ENCODE measurements at places on chromosomes 6 and 20. TPM values are rescaled to one million over a fixed set of nuclear protein-coding genes. Genes with fewer than 3 reads are reported as not detected.

- DNase-seq = no peak
Measured at GRCh38 chr20:1310071-1310470, 18.9 kb downstream of the SDCBP2 start.

DNA sequence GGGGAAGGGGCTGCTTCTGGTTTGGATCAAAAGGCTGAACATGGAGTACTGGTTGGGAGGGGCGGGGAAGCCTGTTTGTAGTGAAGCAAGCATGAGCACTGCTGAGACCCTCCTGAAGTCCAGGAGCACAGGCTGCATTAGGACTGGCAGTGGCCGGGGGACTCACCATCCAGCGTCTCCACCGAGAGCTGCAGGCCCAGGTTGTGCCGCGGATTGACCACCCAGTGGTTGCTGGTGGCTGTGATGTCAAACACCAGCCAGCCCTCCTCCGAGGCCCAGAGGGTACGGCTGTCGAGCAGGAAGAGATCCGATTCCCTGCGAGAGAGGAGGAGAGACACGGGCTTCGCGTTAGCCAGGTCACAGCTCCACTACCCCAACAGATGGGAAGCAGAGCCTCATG, 64.1 kb downstream of the BMP7 start:
- DNase-seq = no peak

GRCh38 chr6:100633096-100633777, 168.5 kb upstream of the SIM1 start:
- no peak for DNase-seq

DNA sequence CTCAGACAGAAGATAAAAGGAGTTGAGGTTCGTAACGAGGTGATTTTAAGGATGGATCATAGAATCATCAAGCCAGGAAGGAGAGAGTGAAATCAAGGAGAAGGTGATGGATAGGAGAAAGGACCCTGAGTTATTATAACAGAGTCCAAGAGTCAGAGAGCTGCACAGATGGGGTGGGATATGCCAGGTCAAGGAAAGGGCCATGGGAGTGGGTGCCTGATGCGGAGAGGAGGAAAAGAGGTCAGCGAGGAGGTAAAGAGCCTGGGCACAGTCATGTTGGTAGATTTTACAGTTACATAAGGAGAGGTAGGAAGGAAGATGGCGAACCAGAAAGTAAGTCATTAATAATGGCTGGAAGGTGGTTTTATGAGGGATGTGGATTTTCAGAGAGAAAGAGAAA, 114.9 kb downstream of the LAMA2 start:
- no peak for DNase-seq

DNA sequence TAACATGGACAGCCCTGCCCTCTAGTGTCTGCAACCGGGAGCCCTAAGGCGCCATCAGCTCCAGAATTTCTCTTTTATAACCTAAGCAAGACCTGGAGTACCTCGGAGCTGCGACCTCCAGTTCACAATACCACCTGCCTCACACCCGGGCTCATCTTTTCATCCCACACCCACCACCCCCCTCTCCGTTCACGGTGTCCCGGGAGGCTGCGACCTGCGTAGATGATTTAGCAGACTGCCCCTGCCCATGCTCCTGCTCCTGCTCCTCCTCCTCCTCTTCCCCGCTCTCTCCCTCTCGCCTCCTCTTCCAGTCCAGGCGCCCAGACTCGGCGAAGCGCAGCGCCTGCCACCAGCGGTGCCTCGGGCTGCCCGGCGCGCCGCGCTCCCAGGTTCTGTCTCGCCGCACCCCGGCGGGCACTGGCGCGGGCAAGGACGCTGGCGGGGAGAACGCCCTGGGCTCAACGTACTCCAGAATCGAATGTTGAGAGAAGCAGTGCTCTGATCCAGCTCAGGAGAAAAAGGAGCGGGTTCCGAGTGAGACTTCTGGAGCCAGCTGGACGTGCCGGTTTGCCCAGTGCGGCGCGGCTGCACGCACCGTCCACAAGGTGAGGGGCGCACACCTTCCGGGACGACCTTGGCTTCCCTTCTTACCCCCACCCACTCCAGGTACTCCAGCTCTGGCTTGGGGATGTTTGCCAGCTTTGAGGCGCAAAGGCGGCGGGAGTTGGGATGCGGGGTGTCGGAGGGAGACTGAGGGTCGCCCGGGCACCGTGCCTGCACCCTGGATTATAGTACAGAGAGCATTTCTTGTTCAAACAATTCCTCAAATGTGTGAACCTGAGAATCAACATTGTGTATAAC, at the start of gene HTR1E:
Gene HTR1E (plus strand): TSS at position 310 of the 861 bp plus-strand sequence. CDS start 77,807 bp downstream, outside the sequence.
- no peak for DNase-seq

- no peak for DNase-seq
Measured at GRCh38 chr20:40651151-40651550, 37.9 kb downstream of the MAFB start.

DNA sequence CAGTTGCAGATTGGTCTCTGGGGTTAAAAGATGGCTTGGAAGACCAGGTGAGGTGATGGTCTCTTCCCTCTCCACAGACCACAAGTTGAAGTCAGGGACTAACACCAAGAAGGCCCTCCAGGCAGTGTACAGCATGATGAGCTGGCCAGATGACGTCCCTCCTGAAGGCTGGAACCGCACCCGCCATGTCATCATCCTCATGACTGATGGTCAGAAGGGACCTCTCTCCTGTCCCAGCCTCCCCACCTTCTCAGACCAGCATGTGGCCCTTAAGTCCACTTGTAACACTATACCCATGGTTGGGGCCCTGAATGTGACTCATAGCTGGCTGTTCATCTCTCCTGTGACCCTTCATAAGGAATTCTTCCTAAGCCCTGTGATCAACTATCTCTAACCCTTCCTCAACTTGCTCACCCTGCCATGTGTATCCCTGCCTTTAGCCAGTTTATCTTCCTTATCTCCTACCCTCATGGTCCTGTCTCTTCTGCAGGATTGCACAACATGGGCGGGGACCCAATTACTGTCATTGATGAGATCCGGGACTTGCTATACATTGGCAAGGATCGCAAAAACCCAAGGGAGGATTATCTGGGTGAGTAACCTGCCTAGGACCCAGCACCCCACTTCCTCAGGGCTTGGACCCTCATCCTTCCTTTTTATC, 3.0 kb downstream of the CFB start:
- DNase-seq = no peak

DNA sequence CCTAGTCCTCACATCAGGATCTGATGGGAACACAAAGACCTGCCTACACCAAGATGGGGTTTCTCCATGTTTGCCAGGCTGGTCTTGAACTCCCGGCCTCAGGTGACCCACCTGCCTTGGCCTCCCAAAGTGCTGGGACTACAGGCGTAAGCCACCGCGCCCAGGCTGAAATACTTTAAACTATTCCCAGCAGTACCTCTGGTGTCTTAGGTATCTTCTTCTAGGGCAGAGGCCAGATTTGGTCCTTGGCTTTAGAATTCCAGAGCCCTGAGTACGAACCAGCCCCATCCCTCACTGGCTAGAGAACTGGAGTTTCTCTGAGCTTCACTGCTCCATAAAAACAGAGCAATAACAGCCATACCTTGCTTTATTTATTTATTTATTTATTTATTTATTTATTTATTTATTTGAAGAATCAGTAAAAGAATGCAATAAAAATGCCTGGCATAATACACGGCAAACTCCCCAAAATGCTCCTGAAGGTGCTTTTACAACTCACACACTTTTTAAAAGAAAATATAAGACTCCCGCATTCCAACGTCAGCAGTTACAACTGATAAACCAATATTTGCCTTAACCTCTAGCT, 312.1 kb downstream of the TFAP2C start:
- DNase-seq = no peak

DNA sequence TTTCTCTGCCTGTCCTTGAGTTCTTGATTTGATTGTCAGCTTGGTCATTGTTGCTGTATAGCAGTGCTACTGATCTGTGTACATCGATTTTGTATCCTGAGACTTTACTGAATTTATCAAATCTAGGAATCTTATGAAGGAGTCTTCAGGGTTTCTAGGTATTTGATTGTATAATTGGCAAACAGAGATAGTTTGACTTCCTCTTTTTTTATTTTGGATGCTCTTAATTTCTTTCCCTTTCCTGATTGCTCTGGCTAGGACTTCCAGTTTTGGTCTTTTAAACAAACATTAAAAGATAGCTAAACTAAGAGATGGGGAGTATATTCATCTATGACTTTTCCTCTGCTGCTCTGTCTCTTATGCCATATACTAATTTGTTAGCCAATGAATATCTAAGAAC, 62.4 kb downstream of the NCOA7 start:
- no peak for DNase-seq

- no peak for DNase-seq
Measured at GRCh38 chr6:79377047-79377446, 142.6 kb upstream of the HMGN3 start.

- DNase-seq = no peak
Measured at GRCh38 chr6:5280920-5281319, 19.6 kb downstream of the FARS2 start.

DNA sequence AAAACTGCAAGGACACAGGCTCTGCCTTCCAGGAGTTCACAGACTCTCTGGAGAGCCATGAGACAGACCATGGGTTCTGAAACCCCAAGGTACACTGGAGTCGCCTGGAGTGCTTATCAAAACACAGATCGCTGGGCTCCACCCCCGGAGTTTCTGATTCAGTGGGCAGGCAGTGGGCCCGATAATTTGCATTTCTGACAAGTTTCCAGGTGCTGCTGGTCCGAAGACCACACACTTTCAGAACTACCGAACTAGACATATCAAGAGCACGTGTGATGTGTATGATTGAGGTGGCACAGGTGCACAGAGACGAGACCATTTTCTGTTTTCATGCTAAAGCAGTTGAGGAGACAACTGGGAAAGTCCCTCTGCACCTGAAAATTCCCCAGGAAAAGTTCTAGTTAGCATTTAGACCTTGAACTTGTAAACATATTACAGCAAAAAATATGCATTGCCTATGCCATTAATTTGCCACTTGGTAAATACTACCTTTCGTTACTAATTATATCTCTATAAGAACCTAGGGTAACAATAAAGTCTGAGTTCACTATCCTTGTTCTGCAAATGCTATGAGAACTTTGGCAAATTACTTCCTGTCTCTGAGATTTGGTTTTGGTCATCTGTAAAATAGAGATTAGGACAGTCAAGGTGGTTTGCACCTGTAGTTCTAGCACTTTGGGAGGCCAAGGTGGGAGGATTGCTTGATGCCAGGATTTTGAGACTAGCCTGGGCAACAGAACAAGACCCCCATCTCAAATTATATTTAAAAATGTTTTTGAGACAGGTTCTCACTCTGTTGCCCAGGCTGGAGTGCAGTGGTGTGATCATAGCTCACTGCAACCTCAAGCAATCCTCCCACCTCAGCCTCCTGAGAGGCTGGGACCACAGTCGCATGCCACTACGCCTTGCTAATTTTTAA, 14.3 kb upstream of the PIM1 start:
- peak; percentile 56 for DNase-seq

- no peak for DNase-seq
Measured at GRCh38 chr6:90459225-90459758, 127.6 kb downstream of the MAP3K7 start.

DNA sequence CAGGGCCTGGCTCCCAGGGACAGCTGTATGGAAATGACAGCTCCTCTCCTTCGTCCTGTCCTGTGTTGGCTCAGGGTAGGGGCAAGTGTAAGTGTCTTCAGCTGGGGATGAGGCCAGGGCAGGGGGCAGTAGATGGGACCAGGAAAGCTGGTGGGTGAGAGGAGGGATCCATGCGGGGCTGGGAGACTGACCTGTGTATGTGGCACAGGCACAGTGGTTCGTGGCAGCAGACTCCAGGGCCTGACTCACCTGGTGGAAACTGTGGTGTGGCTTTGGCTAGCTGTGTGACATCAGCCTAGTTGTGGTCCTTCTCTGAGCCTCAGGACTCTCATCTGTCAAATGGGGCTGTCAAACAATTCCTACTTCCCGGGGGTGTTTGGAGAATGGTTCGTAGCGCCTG, 13.7 kb upstream of the SCRT2 start:
- DNase-seq = no peak

DNA sequence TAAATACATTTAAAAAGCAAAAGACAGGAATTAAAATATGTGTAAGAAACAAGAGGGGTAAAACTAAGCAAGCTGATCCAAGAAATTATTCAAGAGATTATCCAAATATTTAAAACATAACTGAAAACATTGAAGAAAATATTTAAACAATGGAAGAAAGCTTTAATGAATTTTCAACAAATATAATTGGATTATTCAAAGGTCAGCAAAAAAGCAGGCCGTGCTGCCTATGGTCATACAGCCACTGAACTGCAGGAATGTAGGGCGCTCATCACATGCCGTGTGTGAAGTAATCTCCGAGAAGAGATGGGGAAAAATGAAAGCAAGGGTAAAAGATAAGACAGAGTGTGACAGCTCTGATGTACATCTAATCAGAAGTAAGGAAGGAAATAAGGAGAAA, 1195.4 kb upstream of the EYS start:
- DNase-seq = no peak

- no peak for DNase-seq
Measured at GRCh38 chr20:50611128-50611810, 80.1 kb downstream of the RIPOR3 start.

DNA sequence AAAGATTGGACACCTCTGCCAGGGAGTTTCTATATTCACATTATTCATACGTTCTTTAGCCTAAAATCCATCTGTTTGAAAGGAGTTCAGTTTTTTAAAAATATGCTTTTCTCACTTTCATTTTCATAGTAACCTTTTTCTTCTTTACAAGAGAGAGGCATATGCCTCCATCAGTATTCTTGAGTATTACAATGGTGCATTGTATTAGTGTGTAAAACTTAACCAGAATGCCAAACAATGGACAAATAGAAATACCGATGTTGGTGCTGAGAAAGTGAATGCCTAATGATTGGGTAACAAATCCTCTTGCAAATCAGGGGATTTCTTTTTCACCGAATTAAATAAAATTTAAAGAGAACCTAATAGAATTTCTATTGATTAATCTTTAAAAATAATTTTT, 163.2 kb upstream of the LAMA2 start:
- no peak for DNase-seq

Gene VWA7
- 6.9 TPM for total RNA-seq

Gene ANKEF1
- 6.1 TPM for total RNA-seq

Gene OR2B2
- total RNA-seq = not detected

Gene KCNK16
- not detected for total RNA-seq

Gene CD40
- total RNA-seq = 6.0 TPM

Gene EFHC1
- total RNA-seq = 10.8 TPM

Gene MATN4
- 0.22 TPM for total RNA-seq

Gene PPP1R18
- total RNA-seq = 8.6 TPM

Gene MAS1
- total RNA-seq = not detected

Gene LINC00237
- not detected for total RNA-seq
